Activated T-cell treated with anti-CD3 and anti-CD28 coated beads for 24 hours (primary cell): ENCODE measurements at places on chromosomes 5 and 9.

DNA sequence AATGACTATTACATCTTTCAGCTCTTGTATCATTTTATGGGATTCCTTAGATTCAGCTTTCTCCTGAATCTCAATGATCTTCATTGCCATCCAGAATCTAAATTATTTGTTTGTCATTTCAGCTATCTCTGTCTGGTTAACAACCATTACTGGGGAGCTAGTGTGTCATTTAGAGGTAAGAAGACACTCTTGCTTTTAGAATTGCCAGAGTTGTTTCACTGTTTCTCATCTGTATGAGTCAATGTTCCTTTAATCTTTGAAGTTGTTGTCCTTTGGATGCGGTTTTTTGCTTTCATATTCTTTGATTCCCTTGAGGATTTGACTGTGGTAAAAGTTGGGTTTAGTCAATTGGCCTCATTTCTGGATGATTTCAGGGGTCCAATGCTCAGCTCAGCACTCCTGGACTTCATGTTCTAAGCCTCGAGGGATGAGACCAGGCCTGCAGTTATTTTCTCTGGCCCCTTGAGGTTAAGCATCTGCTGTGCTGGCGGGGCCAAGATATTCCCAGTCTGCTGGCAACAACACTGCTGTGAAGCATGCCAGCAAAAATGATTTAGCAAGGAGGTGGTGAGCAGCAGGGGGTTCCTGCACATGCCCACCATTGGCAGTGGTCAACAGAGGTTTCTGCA lies 102.4 kb upstream of the PCSK5 start:
- DNase-seq = no peak

GRCh38 chr9:29556317-29556716 lies 1983.0 kb upstream of the C9orf72 start:
- DNase-seq = no peak

DNA sequence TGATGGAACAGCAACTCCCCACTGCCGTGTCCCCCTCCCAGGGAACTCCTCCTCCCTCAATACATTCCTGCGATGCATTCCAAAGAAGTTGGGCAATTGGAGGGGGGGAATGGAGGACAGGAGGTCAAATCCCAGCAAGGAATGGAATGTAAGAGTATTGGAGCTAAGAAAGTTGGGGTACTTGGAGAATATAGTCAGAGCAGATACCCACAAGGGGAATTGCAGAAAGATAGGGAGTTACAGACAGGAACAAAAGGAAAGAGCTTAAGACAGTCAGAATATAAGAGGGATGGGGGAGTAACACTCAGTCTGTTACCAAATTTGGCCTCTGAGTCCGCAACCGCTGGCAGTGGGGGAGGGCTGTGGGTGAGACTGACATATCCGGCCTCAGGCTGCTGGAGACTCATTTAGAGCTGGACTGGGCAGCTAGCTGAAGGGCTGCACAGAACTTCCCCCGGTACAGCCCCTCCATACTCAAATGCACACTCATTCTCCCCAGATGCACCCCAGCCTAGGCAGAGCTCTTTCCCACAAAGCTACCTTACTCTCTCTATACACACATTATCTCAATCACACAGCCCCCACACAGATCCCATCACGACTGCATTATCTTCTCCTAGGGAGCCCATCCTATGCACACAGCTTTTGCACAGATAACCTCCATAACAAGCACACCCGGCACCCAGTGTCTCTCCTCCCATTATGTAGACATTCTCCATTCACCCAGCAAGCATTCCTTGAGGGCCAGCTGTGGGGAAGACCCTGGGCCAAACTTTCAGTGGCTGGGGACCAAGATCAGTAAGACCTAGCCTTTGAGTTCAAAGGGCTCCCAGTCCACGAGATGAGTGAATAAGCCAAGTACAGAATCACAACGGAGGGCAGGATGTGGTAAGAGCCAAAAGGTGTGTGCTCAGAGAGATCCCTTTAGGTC lies 3.7 kb downstream of the TLN1 start:
- no peak for DNase-seq

DNA sequence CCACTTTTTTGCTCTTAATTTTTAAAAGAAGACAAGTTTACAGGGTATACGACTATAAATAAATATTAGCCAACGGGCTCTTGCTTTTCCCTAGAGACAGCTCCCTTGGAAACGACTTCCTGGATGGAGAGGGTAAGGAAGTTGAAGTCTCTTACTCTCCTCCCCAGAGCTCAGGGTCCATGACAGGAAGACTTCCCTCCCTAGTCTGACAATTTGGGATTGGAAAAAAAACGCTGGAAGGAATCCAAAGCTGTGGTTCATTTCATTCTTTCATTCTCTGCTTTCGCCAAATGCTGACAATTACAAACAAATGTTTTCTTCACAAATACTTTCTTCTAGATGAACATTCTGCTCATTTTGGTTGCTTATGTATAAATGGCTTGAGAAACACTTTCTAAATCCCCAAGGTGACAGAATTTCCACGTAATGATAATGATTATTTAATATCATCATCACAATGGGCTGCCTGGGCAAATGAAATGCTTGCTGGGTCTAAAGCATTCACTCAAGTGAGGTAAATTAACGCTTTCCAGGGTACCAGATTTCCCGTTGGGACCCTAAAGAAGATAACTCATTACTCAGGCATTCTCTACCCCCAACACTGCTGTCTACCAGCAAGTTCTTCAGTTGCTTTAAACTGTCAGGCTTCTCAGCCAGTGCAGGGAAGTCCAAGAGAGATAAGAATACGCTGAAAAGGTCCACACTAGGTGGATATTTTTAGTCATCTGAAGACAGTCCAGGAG lies 139.8 kb upstream of the SLC30A5 start:
- no peak for DNase-seq

- DNase-seq = no peak
Measured at GRCh38 chr5:159217236-159217635, 7.9 kb upstream of the RNF145 start.

DNA sequence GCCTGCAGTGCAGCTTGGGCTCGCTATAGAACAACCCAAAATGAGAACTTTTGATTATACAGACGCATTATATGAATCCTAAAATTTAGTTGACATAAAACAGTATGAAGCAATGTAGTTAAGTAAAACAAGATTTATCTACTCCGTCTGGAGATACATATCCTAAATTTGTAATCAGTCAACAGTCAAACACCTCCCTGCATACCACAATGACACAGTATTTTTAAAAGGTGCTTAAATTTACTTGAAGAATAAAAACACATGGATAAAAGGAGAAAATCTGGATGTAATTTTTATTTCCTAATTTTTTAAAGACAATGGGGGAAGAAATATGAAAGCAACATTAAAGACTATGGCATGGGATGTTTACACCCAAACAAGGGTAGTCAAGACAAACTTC lies 70.8 kb downstream of the PTBP3 start:
- no peak for DNase-seq

DNA sequence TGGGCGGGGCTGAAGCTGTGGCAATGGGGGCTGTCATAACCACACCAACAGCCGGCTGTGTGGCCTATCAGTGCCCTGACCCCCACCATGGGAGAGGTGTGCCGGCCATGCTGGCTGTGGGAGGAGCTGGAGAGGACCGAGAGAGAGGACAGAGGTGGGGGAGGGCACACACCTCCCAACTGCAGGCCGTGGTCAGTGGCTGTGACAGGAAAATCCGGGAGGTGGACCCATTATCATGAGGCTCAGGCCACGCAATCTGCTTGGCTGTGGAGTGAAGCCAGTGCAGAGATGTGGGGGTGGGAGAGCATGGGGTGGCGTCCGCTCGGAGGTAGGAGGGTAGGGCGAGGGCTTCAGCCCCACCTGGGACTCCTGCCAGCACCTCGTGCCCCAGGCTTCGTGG lies 136.1 kb downstream of the RXRA start:
- DNase-seq = no peak

DNA sequence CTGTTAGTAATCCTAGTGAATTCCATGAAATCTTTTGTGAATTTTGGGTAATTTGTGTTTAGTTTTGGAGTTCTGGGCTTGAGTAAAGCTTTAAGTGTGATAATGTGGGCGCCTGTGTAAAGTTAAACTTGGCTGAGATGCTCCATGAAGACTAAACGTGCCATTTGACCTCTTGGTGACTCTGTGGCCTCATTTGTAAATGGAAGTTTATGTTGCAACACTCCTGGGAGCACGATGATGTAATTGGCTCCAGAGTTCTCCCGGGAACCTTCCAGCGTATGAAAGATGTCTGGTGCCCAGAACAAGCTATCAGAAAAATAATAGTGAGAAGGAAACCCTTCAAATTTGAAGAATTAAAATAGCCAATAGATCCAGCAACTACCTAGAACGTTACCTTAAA lies 981.2 kb downstream of the TLE4 start:
- DNase-seq = no peak

GRCh38 chr9:71106992-71107391 lies 14.4 kb downstream of the TRPM3 start:
- no peak for DNase-seq

GRCh38 chr9:14249527-14249926 lies 64.4 kb downstream of the NFIB start:
- no peak for DNase-seq

DNA sequence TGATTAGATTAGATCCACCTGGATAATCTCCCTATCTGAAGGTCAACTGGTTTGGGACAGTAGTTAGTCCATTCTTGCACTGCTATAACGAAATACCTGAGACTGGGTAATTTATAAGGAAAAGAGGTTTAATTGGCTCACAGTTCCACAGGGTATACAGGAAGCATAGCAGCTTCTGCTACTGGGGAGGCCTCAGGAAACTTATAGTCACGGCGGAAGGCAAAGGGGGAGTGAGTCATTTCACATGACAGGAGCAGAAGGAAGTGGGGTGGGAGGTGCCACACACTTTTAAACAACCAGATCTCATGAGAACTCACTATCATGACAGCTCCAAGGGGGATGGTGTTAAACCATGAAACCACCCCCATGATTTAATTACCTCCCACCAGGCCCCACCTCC lies 9.9 kb downstream of the C9orf40 start:
- DNase-seq = peak; percentile 22

GRCh38 chr5:125372694-125373631 lies 626.5 kb upstream of the ZNF608 start:
- no peak for DNase-seq

- no peak for DNase-seq
Measured at GRCh38 chr9:130423272-130423671, 21.5 kb upstream of the ASS1 start.

DNA sequence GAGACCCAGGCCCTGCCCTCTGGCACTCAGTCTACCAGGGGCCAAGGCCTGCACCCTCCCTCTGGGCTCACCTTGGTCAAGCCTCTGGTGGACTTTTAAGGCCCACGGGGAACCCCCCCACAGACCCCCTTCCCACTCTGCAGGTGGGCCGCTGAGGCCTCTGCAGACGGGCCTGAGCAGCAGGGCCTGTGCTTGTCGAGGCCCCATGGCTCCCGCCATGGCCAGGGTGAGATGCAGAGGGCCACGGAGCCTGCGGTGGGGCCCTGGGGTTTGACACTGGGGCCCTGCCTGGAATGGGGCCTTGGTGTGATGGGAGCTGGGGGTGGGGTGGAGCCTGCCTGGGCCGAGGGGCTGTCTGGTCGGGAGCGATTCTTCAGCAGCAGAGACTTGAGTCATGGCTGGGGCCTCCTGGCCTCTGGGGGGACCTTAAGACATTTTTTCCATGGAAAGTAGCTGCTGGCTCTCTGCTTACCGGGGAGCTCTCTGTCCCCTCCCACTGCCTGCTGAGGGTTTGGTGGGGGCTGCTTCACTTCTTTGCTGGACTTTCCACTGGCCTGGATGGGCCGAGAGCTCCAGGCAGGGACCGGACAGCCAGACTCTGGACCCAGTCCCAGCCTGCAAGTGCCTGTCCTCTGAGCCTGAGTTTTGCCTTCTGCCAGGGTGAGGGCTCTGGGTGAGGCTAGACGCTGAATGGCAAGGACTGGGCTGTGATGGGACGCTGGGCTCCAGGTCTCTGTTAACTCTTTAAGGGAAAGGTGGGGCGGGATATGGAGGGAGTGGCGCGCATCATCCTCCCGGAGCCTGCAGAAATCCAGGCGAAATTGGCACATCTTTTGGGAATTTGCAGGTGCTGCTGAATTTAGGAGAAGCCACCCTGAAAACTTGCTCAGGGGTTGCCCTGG lies 132.2 kb downstream of the RXRA start:
- DNase-seq = no peak

DNA sequence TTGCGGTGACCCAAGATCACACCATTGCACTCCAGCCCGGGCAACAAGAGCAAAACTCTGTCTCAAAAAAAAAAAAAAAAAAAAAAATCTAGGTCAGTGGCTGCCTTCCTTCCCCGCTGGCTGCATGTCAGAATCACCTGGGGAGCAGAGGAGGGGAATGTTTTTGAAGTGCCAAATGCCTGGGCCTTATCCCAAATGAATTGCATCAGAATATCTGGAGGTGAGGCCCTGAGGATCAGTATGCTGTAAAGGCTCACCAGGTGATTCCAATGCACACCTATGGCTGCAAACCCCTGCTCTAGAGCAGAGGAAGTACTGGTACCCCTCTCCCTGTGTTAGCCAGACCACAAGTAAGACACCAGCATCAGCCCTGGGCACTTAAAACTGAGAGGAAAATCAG lies 44.7 kb upstream of the GABRP start:
- no peak for DNase-seq

DNA sequence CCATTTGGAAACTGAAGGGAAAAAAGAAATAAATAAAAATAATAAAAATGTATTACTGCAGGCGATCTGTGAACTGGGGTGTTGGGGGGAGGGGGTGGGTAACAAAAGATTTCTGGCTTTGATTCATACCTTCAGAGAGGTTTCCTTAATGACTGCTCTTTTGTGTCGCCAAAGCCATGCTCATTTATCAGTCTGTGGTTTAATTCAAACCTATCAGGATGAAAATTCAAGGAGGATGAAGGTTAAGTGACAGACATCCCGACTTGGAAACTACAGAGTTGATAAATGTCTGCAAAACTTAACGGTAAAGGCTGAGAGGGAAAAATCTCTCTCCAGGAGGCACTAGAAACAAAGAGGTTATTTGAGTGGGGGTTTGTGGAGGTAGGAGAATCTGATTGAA lies 278.2 kb downstream of the PSAT1 start:
- no peak for DNase-seq

- no peak for DNase-seq
Measured at GRCh38 chr5:102798104-102798785, 43.1 kb downstream of the PAM start.

- DNase-seq = peak; percentile 4
Measured at GRCh38 chr5:153352685-153353219, 137.7 kb upstream of the GRIA1 start.

DNA sequence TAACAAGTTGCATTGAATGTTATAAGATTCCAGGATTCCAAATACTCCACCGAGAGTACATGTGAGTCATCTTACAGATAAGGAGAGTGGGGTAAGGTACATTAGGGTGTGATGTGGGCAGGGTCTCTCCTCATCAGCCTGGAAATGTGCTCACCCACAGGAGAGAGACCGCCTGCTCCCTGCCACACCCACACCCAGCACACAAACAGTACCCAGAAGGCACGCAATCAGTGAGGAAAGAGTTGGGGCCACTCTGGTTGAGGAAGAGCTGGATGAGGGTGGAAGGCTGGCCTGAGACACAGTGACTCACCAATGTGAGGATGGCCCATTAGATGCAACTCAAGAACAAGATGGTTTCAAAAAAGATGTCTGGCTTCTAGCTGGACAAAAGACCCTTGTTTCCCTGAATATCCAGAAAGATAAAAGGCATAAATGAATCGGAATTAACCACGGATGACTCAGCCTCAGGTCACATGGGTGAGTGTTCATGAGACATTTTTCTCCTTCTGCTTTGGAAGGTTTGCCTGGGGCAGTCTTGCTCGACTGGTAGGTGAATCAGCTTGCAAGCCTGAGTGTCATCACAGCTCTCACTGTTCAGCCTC lies 51.1 kb upstream of the LHFPL2 start:
- no peak for DNase-seq
